ENCODE measurements at places on chromosomes 12 and 14.

GRCh38 chr12:109346920-109347319, 780 bp upstream of the MYO1H start:
- no peak for DNase-seq

DNA sequence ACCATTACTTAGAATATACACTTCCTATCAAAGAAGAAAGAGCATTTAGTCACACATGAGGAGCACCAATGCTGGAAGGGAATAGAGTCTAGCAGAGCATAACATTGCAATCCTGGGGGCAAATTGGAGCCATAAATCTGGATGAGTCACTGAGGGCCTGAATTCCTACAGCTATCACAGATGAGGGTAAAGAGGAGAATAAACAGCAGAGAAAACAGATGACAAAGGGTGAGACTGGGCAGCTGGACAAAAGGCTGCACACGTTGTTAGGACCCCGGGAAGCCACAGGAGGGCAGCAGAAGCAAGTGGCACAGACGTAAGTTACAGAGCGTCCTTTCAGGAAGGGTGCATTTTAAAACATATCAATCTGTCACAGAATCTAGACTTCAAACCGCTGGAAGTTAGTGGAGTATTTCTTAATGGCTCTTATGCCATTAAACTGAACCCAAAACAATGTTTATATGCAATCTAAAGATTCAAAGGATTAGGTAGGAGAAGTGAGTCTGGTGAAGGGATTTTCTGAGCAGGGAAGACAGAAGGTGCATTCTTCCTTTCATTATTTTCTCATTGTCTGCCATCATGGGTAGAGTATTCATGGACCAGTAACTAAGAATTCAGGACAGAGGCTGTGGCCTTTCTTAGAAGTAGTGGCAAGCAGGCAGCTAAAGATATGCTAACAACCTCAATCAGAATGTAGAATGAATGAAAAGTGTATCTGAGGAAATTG, 159.8 kb upstream of the DAAM1 start:
- peak; percentile 33 for DNase-seq

GRCh38 chr12:100674036-100674888, 100.8 kb downstream of the GAS2L3 start:
- no peak for DNase-seq

DNA sequence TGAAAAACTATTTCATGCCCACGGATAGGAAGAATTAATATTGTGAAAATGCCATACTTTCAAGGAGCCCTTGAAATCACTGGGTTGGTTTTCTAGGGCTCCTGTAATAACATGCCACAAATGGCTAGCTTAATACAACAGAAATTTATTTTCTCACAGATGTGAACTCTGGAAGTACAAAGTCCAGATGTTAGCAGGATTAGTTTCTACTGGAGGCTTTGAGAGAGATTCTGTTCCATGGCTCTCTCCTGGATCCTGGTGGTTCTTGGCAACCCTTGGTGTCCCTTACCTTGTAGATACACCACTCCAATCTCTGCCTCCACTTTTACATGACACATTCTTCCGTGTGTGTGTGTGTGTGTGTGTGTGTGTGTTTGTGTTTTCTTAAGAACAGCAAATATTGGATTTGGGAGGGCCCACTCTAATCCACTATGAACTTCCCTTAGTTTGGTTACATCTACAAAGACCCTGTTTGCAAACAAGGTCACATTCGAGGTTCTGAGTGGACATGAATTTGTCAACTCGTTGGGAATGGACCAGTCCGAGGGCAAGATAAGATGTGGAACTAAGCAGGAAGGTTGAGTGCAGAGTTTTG, 381.1 kb downstream of the IPO8 start:
- no peak for DNase-seq

- DNase-seq: peak; percentile 70
These were observed 5.1 kb upstream of the ZNF839 start for GRCh38 chr14:102314242-102315011.

- DNase-seq: no peak
These were observed 2.5 kb downstream of the ARHGAP9 start for GRCh38 chr12:57476993-57477709.

DNA sequence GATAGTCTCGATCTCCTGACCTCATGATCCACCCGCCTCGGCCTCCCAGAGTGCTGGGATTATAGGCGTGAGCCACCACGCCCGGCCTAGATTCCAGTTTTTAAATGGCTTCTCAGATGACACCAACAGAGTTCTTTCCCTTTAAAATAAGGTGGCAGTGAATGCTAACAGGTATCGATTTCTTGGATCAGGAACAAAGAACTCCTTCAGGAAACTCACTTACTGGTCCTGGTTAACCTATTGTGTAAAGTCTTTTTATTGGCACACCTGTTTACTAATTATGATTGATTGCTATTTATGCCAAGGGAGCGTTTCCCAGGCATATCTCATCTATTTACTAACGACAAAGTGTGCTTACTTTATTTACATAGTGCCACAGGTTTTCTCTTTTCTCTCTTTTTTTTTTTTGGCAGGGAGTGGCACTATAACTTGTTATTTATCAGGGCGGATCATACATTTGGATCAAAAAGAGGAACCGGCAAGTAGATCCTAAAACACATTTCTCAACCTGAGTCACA, 89.7 kb downstream of the GLT1D1 start:
- no peak for DNase-seq

GRCh38 chr12:67434671-67435370, 165.7 kb downstream of the CAND1 start:
- no peak for DNase-seq

DNA sequence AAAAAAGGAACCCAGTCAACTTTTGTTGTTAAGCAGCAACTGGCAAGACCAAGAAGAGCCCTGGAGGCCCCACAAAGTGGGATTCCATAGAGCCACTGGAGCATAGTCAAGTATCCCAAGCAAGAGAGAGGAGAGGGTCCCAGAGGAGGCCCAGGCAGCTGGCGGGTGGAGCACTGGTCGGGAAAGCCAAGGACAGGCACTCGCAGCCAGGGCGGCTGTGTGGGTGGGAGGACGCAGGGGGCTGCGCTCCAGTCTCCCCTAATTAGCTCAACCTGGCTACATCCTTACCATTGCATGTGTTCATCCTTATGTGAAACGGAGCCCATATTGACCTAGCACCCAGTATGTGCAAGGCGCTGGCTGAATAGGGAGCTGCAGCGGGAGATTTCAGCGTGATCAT, 18.3 kb upstream of the ZFP36L1 start:
- DNase-seq: no peak

DNA sequence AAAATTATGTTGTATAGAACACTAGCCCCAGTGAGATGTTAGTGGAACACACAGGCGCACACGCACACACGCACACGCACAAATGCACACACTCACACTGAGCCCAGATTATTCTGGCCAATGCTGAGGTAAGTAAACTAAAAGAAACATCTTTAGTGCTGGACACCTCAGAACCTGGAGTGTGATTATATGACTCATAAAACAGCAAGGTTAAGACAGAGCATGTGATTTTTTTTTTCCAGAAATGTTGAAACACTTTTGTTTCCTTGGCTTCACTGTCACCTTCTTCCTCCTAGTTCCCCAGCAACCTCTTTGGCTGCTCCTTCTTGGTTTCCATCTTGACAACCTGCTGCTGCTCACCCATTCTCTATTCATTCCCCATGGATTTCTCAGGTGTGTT, 141.0 kb upstream of the ALG10B start:
- no peak for DNase-seq

DNA sequence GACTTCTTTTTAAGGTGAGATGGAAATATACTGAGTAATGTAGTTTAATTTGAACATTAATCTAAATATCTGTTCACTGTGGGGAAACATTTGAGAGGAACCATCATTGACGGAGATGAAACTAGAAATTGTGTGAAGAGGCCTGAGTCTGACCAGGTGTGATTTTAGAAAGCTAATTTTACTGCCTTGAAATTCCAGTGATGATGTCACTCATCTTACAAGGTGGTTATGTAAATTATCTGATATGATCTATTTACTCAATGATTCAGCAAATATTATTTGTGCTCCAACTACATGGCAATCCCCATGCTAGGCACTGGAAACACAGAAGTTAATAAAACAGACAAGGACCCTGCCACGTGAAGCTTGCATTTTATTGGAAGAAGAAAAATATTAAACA, 435.7 kb upstream of the DCN start:
- no peak for DNase-seq

GRCh38 chr12:4322726-4323125, 1.7 kb downstream of the TIGAR start:
- DNase-seq: no peak

GRCh38 chr14:80930095-80930494, 11.4 kb downstream of the CEP128 start:
- no peak for DNase-seq

DNA sequence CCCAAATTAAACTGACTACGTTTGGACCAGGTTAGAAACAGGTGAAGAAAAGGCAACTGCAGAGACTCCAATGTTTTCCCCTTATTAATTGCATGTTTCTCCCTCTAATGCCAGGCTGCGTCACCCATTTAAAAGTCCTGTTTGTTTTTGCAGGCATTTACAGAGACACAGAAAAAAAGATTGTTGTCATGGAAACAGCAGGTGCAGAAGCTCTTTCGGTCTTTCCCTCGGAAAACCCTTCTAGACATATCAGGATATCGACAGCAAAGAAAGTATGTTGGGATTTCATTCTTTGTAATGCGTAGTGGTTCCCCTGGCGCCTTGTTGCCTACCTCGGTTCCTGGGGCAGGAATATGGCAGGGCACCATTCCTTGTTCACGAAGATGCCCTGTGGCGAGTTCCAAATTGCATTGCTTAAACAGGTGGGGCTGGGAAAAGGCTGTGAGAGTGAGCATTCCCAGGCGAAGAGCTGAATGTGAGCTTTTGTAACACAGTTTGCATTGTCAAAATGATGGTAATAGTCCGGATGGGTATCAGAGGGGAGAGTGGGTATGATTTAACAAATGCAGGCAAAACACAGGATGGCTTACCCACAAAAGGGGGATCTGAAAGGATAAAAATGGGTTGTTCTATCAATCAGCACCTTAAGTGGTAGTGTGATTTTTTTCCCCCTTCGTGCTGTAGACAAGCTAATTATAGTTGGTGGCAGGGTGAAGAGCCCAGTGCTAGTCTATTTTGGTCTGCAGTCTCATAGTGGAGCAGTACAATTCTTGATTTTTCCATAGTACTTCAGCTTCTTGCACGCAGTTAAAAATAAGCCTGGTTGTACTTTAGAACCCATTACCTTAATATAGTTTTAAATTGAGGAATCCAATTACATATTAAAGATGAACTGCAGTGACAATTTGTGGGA, 132.4 kb downstream of the GCH1 start:
- no peak for DNase-seq

DNA sequence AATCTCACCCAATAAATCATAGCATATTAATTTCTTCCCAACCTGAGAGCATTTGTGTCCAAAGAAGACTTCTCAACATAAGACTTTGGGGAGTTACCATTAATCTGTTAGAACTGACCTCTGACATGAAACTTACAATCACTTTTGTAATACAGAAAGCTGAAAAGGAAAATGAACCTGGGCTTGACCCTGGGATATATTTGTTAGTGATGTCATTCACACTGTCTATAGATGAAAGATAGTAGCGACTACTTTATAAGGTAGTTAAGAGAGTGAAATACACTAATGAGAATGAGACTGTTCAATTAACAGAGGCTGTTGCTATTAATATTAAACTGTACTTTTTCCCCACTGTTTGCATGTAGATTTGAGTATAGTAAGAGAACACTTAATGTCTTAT, 1334.8 kb upstream of the TMEM132C start:
- DNase-seq: no peak

- no peak for DNase-seq
These were observed 74.7 kb downstream of the KLHL28 start for GRCh38 chr14:44886860-44887595.

- no peak for DNase-seq
These were observed 42.4 kb downstream of the OVCH1 start for GRCh38 chr12:29455087-29455486.

GRCh38 chr12:101892794-101893193, 15.4 kb downstream of the DRAM1 start:
- DNase-seq: no peak

- DNase-seq: no peak
These were observed 39.2 kb upstream of the GPR68 start for GRCh38 chr14:91283666-91284065.

DNA sequence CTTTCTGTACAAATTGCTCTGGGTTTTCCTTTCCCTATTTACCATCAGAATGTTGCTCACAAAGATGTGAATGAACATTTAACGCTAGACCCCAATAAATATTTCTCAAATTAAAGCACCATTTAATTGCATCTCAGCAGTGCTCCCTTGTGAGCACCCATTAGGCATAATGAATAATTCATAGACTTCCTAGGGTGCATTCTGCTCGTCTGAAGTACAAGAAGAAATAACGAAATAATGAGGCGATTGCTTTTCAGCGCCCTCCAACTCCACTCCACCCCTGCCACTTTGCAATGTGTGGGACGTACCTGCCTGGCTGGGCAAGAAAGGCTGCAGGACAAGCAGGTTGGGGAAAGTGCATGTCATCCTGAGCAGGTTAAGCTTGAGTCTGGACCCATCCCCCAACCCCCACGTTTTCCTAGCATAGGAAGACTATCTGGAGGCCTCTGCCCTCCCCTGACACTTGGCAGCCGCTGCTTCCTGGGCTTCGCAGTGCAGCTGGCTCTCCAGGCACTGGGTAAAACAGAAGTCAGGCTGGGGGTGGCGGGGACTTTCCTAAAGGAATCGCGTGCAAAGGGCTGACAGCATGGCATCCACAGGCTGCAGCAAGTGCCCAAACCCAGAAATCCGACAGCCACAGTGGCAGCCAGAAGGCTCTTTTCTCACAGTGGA, 253.7 kb downstream of the DUSP6 start:
- DNase-seq: no peak

DNA sequence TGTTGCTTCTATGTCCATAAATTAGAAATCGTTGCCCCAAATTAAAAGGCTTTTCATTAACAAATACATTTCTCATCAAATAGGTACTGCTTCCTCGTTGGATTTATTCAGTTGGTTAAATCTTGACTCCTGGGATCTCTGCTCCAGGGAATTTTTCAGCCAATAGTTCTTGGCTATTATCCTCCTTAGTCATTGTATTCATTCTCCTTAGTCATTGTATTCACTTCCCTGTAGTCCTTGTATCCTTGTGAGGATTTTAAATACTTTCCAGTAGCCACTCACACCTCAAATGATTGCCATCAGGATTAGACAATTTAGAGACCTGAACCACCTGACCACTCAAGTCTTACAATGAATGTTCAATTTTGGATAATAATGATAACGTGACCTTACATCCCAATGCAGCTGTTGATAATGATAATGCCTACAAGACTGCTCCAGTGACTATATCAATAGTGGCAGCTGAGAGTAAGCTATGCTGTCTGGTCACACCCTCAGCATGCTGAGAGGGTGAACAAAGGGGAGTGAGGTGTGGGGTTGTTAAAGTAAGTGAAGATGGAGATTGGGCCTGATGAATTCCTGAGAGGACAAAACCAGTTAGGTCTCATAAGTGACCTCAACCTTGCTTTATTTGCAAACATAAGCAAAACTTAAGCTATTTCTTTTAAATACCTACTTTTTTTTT, 193.7 kb upstream of the RTL1 start:
- DNase-seq: no peak

- no peak for DNase-seq
These were observed 24.7 kb upstream of the WDR89 start for GRCh38 chr14:63666335-63666734.

GRCh38 chr12:46499226-46499625, 126.7 kb upstream of the SLC38A2 start:
- DNase-seq: no peak

Measured in hypothalamus (tissue), 51 donors.